ENCODE measurements at places on chromosomes 16 and 17.

- no peak for DNase-seq
Measured at GRCh38 chr17:72811976-72812687, 280.4 kb downstream of the SLC39A11 start.

- no peak for DNase-seq
Measured at GRCh38 chr17:73337330-73337710, 25.5 kb upstream of the CDC42EP4 start.

DNA sequence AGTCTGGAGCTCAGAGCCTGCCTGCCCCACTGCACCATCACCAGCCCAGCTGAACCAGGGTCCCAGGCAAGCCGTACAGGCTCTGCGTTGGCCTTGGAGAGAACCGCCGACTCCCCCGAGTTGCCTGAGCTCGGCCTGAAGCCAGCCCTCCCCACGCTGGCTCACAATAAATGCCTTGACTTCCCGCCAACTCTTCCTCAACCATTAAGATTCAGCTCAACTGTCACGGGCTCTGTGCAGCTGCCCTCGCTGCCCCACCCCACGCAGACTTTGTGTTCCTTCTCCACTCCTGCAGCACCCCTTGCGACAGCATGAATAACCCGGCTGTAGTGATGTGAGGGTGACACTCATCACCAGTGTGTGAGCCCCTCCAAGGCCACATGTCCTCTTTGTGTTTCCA is 4.8 kb upstream of the QPRT start:
- no peak for DNase-seq

- no peak for DNase-seq
Measured at GRCh38 chr16:56869513-56870275, 4.7 kb downstream of the SLC12A3 start.

GRCh38 chr17:43427362-43428043 is 28.7 kb downstream of the ARL4D start:
- no peak for DNase-seq

Data from NCI-H774 (cell line).